ENCODE measurements at places on chromosomes 2 and 18.

DNA sequence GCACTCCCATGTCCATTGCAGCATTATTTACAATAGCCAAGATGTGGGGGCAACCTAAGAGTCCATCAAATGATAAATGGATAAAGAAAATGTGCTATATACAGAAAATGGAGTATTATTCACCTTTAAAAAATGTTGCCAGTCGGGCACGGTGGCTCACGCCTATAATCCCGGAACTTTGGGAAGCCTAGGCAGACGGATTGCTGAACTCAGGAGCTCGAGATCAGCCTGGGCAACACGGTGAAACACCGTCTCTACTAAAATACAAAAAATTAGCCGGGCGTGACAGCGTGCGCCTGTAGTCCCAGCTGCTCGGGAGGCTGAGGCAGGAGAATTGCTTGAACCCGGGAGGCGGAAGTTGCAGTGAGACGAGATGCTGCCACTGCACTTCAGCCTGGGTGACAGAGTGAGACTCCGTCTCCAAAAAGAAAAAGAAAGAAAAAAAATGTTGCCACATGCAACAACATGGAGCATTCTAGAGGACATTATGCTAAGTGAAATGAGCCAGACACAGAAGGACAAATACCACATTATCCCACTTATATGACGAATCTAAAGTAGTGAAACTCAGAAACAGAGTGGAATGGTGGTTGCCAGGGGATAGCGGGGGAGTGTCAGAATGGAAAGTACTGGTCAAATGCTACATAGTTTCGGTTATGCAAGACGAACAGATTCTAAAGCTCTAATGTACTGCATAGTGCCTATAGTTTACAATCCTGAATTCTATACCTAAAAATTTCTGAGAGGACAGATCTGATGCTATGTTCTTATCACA is 1385.6 kb upstream of the TMEFF2 start:
- DNase-seq: no peak

GRCh38 chr2:41169744-41170143 is 717.9 kb upstream of the SLC8A1 start:
- no peak for DNase-seq

DNA sequence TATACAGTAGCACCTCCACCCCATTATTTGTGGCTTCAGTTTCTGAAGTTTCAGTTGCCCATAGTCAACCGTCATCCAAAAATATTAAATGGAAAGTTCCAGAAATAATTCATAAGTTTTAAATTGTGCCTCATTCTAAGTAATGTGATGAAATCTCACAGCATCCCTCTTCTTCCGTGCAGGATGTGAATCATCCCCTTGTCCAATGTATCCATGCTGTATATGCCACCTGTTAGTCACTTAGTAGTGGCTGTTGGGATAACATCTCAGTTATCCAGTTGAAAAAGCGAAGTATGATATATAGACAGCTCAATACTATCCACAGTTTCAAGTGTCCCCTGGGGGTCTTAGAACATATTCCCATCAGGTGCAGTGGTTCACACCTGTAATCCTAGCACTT is 119.1 kb upstream of the OTX1 start:
- no peak for DNase-seq

DNA sequence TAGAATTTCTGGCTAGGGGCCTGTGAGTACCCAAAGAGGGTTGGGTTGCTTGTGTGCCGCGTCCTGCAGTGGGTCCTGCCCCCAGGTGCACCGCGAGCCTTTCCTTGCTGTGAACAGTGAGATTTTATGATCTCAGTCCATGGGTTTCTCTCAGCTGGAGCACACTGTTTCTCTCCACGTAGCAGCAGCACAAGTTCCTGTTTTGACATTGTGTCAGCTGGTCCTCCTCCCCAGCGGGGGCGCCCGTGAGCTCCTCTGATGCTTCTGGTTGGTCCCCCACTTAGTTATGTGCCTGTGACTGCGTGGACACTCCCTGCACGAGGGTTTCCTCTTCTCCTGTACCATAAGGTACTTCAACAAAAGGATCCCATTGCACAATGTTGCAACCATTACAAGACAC is 29.8 kb downstream of the TSHZ1 start:
- no peak for DNase-seq

- DNase-seq: no peak
These were observed 197.8 kb downstream of the RDH14 start for GRCh38 chr2:18362696-18363095.

DNA sequence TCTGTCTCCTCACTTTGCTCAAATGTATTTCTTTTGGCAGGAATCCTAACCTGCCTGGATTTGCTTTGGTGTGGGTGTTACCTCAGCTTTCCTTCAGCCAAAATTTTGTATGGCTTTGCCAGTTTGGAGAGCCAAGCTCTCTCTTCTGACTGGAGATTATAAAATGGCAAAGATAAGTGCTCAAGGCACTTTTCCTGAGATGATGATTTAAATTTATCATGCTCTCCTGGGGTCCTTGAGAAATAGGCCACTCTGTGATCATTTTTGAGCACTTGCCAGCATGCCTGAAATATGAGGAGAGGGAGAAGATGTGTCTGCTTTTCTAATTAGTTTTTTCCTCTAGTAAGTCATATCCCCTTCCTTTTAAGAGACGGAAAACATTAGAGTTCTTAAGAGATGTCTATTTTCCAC is 683.0 kb downstream of the SLC4A3 start:
- DNase-seq: no peak

GRCh38 chr18:35236571-35237363 is 4.1 kb upstream of the ZNF397 start:
- no peak for DNase-seq

- no peak for DNase-seq
These were observed 7.4 kb downstream of the UGT1A6 start for GRCh38 chr2:233700028-233700635.

GRCh38 chr2:119216994-119217393 is 6.6 kb upstream of the STEAP3 start:
- DNase-seq: no peak

- DNase-seq: no peak
These were observed 25.8 kb downstream of the IL1F10 start for GRCh38 chr2:113093613-113093977.

- DNase-seq: peak; percentile 94
These were observed 245.6 kb downstream of the NRXN1 start for GRCh38 chr2:50786345-50786744.

DNA sequence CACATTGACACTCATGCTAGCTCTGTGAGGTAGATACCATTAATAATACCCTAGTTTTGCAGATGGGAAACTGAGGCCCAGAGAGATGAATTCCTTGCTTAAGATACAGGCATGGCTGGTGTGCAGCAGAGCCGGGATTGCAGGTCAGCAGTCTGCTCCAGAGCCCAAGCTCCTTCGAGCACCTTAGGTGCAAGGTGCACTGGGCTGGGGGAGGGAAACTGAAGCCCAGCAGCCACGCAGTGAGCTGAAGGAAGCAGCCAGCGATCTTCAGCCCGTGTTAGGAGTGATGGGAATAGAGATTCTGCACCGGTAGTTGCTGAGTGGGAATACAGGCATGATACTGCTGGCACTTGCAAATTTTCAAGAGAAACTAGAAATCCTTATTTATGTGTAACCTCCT is 50.6 kb downstream of the TANC1 start:
- DNase-seq: no peak

Measured in NCI-H1694 treated with DMSO at 0.1 percent for 48 hours (cell line).